ENCODE measurements at places on chromosomes 16 and 17. TPM values are rescaled to one million over a fixed set of nuclear protein-coding genes. Genes with fewer than 3 reads are reported as not detected.

DNA sequence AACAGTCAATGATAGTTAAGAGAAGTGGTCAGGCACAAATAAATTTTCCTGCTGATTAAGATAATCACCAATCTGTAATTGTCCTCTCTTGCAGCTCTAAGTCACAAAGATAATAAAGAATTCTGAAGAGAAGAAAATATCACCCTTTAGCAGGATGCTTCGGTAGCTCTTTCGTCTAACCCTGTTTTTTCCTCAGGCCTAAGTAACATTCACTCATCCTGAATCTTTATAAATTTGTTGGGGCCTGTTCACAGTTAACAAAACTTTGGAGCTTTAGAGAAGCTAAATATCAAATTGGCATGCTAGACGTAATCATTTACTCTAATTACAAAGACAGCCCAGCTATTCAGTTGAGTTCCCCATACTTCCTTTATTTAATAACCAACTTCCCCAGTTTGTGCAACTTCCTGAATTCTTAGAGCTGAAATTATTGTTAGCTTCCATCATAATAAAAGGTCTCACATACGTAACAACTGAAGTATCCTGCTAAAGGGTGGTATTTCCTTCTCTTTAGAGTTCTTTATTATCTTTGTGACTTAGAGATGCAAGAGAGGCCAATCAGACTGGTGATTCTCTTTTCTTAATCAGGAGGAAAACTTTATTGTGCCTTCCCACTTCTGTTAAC lies 118.6 kb downstream of the TANGO6 start:
- no peak for DNase-seq

The STH gene
- total RNA-seq, result not detected

DNA sequence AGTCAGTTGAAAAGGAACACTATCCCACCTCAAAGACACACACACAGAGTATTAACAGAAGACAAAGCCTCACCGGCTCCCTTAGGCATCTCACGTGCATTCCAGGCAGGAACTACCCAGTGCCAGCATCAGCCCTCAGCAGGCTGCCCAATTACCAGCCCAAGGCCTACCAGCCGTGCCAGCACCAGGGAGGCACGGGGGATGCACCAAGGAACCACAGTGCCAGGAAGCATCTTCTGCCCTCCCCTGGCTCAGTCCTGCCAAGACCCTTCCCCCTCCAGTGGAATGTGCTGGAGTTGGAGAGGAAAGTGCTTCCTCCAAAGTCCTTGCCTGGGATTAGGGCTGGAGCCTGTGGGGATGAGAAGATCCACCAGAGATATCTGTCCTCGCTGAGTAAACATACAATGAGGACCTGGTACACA lies 11.0 kb upstream of the KRT19 start:
- peak; percentile 59 for DNase-seq

DNA sequence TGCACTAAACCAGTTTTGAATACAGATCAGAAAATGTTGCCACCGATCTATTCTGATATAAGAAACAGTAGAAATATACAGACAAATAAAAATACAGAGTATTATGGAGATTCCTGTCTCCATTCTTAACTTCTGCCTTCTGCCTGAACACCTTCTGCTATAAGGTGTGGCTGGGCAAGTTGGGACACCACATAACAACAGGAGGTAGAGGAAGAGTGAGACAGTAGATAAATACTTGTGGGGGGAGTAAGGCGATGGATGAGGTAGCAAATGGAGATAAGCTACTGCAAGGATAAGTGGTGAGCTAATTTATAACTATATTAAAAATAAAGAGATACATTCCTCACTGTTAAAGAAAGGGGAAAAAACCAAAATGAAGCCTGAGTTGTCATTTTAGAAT lies 143.7 kb downstream of the CDH8 start:
- no peak for DNase-seq

DNA sequence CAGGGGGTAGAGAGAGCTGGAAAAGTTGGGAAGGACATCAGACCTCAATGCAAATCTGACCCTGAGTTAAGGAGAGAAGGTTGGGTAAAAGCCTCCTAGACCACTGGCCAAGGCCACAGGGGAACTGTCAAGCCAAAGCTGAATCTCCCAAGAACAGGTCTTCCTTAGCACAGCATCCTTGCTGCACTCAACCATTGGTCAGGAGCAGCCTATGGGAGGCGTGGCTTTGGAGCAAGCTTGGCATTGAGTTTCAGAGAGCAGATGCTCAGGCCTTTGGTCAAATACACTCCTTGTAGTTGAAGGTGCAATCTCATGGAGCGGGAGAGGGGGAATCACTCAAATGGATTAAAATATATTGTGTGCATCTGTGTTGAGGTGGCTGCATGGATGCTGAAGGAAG lies 21.8 kb downstream of the SOX9 start:
- DNase-seq, result no peak

GRCh38 chr17:2295575-2295974 lies 8.0 kb downstream of the SMG6 start:
- no peak for DNase-seq

DNA sequence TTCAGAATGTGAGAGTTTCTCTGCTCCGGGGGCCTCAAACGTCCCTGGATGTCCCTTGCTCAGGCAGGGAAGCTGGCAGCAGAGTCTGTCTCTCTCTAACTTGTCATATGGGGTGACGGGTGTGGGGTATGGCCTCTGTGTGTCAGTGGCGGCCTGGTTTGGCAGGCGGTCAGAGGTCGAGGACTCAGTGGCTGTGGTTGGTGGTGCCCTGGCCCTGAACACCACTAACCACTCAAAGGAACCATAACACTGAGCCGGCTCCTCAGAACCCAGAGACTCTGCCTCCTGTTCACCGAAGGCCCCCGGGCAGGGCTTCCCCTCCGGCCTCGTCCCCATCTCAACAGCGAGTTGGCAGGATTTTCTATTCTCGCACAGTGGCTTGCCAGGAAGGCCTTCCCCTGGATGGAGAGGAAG lies 677 bp downstream of the P2RX1 start:
- no peak for DNase-seq

The ZNF597 gene
- total RNA-seq, result 3.7 TPM

The SHCBP1 gene
- total RNA-seq, result 21.8 TPM

- peak; percentile 88 for DNase-seq
Observed at GRCh38 chr17:29176558-29177351, 3.4 kb downstream of the MYO18A start.

The MYH1 gene
- not detected for total RNA-seq

The CHST4 gene
- not detected for total RNA-seq

GRCh38 chr17:50331085-50331791 lies 14.7 kb upstream of the XYLT2 start:
- DNase-seq, result peak; percentile 32

DNA sequence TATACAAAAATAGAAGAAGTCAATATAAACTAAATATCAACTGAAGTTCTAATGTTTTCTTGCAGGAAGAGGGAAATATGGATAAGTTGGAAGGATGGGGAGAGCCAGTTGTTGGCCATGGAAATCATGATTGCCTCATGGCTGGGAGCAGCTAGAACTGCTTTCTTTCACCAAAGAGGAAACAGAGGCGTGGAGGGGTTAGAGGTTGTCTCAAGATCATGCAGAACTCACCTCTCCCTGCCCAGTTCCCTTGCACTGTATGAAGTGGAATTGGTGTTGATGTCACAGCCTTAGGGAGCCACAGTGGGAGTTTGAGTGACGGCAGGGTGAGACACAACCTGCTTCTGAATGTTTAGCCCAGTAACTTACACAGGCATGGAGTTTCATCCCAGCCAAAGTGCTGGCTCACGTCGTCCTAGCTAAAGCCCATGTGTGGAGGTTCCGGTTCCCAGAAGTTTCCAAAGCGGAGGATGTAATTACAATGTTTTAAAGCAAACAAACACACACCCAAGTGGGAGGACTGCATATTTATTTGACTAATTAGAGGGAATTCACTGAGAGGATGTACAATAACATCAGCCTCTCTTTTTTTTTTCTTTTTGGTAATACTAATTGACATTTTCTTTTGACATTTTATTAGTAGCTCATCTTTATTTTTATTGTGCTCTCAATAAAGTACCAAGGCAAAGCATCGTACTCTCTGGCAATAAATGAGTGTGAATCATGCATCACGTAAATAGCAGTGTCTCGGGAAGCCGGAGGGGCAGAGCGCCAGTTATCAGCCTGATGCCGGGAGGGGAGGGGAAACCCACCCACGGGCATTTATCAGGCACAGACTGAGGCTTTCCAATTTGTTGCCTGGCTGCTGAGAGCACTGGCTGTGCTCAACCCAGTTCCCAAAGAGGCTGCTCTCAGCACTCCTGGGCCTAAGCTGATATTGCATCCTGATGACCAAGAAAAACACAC lies 118.7 kb upstream of the CDH5 start:
- DNase-seq, result no peak

DNA sequence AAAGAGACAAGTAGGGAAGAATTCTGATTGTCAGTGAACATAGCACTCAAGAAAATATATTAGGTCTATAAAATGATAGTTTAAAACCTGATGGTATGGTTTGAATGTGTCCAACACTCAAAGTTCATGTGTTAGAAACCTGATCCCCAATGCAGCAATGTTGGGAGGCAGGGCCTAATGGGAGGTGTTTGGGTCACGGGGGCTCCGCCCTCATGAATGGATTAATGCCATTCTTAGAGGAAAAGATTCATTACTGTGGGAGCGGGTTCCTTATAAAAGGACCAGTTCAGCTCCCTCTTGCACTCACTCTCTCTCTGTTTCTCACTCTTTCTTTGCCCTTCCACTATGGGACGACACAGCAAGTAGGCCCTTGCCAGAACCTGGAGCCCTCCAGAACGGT lies 41.5 kb upstream of the SLC47A1 start:
- DNase-seq, result no peak

The TPSD1 gene
- total RNA-seq, result not detected

- no peak for DNase-seq
Observed at GRCh38 chr16:52544703-52545102, 2.2 kb downstream of the TOX3 start.

The SLFN14 gene
- total RNA-seq, result not detected

- no peak for DNase-seq
Observed at GRCh38 chr17:8393470-8394231, 4.0 kb downstream of the RNF222 start.

DNA sequence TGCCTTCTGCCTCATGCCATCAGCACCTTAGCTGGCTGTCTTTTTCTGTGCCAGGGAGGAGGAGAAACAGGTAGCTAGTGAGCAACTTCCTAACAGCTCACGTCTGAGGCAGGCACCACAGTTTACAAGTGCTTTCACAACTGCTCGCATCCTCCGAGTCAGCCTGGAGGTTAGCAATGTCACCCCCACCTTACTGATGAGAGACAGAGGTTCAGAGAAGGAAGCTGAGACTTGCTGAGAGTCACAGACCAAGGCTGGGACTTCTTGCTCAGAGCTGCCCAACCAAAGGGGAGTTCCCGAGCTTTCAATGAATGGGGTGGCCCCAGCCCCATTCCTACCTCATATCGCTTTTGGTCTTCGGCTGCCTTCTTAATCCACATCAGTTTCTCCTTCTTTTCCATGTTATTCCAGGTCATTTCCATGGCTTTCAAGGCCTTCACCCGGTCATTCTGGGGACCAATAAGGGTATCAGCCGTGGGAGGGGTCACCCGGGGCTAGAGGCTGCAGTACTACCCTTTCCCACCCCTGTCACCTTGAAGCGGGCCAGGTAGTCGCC lies 9.6 kb downstream of the UBTF start:
- DNase-seq, result no peak

- DNase-seq, result peak; percentile 83
Observed at GRCh38 chr17:2853283-2854142, 57.3 kb downstream of the RAP1GAP2 start.

DNA sequence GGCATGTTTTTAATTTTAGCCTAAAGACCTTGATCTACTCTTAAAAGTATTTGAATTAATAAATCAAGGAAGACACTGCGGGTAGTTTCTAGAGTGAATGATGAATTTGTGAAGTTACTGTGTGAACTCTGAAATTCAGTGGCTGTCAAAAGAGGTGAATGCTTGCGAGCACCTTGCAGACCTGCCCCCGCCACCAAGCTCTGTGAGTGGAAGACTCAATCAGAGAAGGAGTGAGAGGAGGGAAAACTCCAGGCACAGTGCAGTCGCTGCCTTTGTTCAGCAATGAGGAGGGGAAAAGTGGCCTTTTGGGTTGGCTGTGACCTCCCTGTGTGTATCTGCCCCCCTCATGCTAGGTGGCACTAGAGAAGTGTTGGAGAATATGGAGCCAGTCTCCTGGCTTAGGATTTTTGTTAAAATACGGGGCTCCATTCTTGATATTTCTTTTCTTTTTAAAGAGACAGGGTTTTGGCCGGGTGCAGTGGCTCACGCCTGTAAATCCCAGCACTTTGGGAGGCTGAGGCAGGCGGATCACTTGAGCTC lies 53.0 kb downstream of the LDHD start:
- no peak for DNase-seq

- DNase-seq, result no peak
Observed at GRCh38 chr17:4077581-4077980, 65.2 kb downstream of the ZZEF1 start.

- peak; percentile 46 for DNase-seq
Observed at GRCh38 chr17:80068301-80069222, 32.1 kb downstream of the CCDC40 start.

The ZNF629 gene
- total RNA-seq, result 18.9 TPM

- DNase-seq, result no peak
Observed at GRCh38 chr16:22312897-22313781, 15.9 kb downstream of the POLR3E start.

DNA sequence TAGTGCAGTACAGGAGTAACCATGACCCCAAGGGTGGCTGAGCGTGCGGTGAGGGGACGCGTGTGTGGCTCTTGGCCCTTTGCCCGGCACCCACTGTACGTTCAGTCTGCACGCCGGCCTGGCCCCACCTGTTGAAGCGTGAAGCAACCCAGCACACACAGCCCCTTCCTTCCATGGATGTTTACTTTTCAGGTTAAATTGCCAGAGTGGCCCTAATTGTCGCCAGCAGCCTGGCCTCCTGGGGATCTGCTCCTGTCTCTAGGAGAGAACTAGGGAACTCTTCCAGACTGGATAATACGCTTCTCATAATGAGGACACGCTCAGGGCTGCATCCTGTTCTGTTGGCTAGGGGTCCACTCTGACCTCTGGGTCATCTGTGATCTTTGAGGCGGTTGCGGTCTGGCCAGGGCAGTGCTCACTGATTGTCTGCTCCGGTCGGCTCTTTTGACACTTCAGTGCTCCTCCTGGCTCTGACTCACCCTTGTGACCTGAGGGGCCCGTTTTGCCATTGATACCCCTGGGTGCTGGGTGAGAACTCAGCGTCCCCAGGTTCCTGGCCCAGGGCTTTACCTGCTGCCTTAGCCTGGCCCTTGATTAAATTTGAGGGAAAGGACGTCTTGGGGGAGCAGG lies 27.7 kb downstream of the TPSG1 start:
- DNase-seq, result no peak

DNA sequence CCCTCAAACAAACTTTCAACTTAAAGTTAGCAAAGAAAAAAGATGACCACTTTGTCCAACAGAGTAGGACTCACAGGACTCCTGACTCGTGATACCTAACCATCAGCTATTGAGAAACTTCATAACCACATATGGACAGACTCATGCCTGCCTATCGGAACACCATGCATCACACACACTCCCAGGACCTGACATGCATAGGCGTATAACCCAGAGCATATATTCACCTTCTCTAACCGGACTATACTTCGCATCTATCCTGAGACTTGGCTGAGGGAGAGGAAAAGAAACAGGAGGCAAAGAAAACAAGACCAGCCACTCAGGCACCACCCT lies 2.2 kb downstream of the PIP4K2B start:
- DNase-seq, result no peak
